ENCODE measurements at places on chromosomes 2 and 18.

DNA sequence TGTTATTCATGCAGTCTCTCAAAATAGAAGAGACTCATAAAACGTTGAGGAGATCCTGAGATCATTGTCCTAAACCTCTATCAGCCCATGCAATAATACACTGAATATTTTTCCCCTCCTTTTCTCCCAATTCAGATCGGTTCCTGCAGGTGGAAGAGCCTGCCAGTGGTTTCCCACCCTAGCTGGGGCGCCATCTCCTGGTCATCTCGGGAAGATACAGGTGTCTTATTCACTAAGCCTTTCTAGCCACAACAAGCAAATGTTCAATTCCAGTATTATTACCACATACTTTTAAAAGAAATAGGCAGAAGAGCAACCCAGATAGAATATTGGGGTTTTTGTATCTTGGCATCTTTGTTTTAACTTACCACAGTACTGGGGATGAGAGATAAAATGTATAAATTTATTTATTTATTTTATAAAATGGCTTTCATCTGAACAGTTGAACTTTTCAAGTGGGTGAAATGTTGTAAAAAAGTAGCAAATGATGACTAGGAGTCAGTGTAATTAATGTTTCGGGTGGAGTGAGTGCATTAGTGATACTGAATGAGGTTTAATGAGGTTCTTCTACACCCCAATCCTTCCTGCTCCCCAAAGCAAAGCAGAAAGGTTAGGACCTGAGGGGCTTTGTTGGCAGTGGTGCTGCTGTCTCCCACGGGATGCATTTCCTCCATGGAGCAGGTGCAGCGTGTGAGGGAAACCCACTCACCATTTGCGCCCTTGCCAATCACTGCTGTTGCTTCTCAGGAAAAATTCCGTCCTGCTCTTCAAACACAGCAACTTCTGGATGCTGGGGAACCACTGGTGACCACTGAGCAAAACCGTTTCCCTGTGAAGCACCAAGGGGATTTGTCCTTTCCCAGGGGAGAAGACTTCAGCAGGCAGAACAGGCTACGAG, 147.1 kb upstream of the FHL2 start:
- peak; percentile 74 for DNase-seq

DNA sequence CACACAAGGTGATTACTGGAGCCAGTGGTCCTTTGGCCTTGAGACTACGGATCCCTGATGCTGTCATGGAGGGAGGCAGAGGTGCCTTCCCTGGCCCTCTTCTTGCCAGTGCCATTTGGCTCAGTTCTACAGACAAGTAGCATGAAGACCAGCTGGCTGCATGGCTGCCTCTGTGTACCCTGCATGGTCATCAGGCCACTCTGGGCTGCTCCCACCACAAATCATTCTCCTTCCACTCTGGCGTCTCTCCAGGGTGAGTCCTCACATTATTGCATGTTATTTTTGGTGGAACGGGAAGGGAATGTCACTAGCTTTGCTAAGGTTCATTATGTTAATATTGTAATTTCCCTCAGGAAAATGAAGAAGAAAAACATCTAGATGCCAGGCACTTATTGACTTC, 229.8 kb downstream of the VAPA start:
- DNase-seq: no peak

DNA sequence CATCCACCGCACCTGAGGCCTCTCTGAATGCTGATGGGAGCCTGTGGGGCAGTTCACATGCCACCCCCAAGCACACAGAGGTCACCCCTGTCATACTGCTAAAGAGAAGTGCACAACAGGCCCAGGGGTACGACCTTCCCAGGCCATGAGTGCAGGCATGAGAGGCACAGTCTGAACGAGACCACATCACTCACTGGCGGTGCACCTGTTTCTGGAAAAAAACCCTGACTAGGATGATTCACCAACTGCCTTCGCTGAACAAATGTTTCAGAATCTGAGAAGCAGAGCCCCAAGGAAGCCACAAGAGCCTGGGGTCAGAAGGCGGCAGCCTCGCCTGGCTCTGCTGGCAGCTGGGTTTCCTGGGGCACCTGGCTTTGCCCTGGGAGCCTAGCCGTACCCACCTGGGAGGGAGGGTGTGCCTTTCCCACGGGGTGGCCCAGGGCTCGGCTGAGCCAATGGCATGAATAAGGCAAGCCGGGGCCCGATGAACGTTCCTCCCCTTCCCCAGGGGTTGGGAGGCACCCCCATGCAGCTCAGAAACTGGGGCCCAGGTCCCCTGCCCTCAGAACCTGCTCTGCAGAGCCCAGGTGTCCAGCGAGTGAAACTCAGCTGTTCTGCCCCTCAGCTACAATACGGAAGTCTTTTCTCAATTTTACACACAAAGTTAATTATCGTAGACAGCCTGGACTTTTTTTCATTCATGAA, 73.8 kb downstream of the HDAC4 start:
- no peak for DNase-seq

DNA sequence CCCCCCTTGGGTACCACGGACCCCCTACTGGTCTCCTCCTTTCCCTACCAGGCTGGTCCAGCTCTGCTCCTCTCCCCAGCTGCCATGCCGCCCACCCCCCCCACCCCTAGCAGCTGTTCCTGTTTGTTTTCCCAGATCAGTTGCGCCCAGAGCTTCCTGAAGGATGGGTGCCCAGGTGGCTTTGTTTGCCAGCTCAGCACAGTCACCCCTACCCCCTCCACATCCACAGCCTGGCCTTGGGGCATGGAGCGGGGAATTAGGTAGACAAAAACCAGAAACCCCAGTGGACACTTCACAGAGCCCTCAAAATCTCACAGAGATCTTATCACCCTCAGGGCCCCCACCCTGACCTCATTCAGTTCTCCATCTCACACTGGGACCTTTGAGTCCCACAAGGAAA, 3.7 kb upstream of the CRYBA2 start:
- DNase-seq: no peak

DNA sequence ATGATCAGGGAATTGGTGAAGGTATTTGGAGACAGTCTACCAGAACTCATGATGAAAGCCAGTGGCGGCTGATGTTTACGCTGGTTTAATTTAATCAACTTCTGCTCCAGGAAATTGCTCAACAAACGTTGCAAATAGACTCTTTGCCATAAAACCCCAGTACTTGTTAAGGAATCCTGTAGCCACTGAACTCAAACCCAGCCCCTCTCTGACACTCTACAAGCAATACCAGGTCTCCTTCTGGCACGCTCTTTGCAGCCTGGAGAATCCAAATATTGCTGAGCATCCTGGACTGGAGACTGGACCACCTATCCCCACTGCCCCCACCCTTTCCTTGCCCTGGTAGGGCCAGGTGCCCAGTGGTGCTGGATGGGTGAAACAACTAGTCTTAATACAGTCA, 308.2 kb downstream of the FBXO15 start:
- no peak for DNase-seq

DNA sequence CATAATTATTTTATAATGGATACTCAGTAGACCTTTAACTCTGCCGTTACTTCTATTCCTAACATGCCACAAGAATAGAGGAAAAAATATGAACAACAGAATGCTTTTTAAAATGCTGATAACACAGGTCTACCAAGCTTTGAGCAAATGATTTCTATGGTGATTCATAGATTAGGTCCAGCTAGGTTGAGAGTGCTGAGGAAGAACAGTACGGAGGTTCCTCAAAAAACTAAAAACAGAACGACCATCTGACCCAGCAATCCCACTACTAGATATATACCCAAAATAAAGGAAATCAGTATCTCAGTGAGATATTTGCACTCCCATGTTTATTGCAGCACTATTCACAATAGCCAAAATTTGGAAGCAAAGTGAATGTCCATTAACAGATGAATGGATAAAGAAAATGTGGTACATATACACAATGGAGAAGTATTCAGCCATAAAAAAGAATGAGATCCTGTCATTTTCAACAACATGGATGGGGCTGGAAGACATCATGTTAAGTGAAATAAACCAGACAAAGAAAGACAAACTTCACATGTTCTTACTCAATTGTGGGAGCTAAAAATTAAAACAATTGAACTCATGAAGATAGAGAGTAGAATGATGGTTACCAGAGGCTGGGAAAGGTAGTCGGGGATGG, 111.6 kb upstream of the SERTAD2 start:
- DNase-seq: no peak

GRCh38 chr2:33496726-33497125, 20.3 kb downstream of the RASGRP3 start:
- no peak for DNase-seq

GRCh38 chr2:3433339-3433699, 53.8 kb downstream of the TRAPPC12 start:
- no peak for DNase-seq

DNA sequence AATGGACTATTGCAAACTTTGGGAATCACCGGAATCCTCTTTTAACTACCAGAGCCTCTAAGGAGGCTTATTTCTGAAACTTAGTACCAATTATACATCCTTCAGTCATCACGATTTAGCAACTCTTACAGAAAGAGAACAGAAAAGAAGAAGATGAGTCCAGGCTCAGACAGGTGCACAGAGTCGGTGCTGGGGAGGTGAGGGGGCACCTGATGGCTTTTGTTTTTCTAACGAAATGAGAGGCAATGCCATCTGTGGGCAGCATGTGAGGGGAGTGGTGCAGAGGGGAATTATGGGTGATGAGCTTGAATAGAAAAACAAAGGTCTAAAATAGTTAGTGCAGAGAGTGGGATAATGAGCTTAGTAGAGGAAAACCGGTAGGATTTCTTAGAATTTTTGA, 522.6 kb downstream of the CMPK2 start:
- DNase-seq: no peak

- no peak for DNase-seq
Measured at GRCh38 chr18:75066936-75067335, 142.0 kb downstream of the PTGR3 start.

DNA sequence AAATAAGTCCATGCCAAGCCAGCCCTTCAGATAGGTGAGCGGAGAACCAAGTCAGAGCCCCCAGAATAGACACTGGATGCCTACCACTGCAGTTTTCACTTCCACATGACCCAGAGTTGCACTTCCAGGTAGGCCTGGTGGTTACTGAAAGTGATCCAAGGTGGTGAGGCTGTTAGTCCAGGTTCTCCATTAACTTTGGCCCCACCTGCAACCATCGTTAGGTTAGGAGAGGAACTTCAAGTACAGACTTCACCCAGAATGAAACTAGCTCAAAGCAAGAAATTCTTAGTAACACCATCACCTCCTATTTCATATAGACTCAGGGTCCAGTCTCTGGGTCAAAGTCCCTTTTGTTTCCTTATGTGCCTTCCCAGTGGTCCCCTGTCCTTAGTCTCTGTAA, 293.1 kb upstream of the ID2 start:
- no peak for DNase-seq

- DNase-seq: no peak
Measured at GRCh38 chr2:9818097-9818496, 25.2 kb upstream of the TAF1B start.

- DNase-seq: no peak
Measured at GRCh38 chr2:231521443-231521842, 8.8 kb downstream of the NMUR1 start.

- no peak for DNase-seq
Measured at GRCh38 chr2:224555823-224556366, 29.3 kb downstream of the CUL3 start.

GRCh38 chr18:11871501-11871900, 20.3 kb downstream of the CHMP1B start:
- no peak for DNase-seq

- DNase-seq: no peak
Measured at GRCh38 chr2:190979906-190980629, 33.9 kb downstream of the STAT1 start.

- no peak for DNase-seq
Measured at GRCh38 chr2:74493546-74493945, 5.9 kb downstream of the LBX2 start.

- DNase-seq: no peak
Measured at GRCh38 chr2:45789317-45789716, 137.8 kb downstream of the PRKCE start.

DNA sequence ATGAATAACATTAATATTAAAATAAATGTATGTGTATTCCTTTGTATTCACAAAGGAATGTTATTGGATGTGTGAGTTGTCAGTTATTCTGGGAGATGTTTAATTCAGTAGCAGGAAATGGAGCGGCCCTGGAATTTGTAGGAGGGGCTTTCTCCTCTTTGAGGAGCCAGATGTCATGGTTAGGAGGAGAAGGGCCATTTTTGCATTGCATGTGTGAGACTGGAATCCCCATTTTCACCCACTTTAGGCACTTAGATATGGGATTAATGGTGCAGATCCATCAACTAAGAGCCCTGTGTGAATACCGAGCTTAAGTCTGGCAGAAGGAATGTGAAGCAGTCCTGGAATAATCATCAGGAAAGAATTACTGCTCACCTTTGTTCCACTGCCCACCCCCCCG, 439.2 kb downstream of the PARD3B start:
- no peak for DNase-seq

DNA sequence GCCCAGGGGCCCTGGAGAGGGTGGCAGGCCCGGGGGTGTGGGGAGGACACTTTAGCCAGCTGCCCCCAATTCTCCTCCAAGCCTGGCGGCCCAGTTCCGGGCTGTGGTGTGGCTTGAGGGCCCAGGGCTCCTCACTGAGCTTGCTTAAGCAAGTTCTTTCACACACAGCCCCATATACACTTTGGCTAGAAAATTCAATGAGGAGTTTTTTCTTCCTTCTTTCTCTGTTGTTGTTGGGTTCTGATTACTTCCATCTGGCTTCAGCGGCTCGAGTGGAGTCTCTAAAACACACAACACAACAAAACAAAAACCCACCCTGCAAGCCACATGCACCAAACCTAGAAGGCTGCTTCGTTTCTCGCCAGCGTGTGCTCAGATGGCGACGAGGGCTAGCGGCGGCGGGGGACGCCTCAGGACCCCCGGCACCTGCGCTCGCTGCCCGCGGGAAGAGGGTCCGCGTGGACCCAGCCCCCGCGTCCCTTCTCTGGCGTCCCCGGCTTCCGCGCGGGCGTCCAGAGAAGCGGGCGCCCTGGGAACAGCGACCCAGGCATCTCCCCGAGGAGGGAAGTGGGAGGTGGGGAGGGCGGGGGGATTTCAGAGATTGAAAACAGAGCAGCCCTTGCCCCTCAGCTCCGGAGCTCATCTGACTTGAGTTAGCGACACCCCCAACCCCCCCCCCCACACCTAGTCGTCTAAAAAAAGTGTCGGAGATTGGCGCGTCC, 577 bp upstream of the GLI2 start:
- no peak for DNase-seq

DNA sequence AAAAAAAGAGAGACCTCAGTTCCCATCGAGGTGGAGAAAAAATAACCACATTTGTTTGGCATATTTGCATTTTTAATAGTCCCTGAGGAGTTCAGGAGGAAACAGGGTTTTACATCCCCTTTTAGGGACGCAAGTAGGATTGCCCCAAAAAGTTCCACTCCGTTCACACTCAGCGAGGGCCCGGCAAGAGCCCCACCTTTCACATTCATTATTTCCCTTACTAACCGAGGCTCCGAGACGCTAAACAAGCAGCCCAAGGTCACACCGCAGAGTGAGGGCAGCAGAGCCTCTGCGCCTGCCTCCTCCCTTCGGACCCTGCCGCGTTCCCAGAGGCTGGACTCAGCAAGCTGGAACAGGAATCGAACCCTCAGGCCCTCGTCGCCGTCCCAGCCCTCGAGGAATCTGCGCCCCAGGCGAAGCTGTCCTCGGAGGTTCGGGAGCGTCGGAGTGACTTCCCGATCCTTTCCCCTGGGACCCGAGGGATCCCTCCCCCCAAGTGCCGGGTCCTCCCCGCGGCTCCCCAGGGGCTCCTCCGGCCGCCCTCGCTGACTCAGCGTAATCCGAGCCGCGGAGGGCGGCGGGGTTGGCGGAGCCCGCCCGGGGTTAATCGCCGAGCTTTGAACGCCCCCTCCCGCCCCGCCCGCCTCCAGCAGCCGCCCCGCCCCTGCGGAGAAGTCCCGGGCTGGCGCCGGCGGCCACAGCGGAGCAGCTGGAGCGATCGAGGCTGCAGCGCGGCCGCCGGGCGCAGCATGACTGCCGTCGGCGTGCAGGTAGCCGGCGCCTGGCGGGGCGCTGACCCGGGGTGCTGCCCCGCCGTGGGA, at the start of gene TMEM37:
Gene TMEM37 (plus strand): TSS at position 700 of the 821 bp plus-strand sequence. CDS start 50 bp downstream, at position 750.
- peak; percentile 56 for DNase-seq

- DNase-seq: no peak
Measured at GRCh38 chr18:50189160-50189559, 5.8 kb downstream of the MYO5B start.

Data from A549 (cell line).